Foreskin melanocyte (primary cell): ENCODE measurements at places on chromosomes 16 and 17.

DNA sequence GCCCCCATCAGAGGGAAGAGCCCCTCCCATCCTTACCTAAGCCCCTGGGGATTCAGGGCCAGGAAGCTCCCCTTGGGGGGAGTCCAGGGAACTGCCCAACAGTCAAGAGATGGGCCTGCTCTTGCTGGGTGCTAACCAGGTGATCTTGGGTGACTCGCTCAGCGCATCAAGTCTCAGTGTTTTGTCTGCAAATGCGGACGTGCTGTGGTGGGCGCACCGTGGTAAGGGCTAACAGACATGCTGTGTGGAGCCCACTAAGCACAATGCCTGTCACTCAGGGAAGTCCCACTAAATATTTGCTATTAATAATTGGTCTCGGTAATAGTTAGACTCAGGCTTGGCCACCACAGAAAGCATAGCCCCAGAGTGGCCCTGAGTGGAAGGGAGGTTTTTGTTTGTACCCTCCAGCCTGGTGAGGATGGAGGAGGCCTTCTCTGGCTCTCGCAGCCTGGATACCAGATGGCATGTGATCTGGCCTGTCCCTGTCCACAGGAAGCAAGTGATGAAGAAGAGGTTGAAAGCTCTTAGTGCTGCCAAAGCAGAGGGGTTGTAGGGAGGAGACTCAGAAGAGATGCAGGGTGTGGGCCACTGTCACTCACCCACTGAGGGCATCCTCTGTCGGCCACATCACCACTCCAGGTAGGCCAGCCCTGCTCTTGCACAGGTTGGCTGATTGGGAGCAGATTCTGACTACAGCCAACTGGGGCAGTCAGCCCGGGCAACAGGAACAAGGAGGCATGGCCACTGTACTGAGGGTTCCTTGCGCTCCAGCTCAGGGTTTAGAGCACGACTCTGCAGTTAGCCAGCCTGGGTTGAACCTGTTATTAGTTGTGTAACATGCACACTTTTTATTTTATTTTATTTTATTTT is 69.8 kb upstream of the KSR1 start:
- DNase-seq: no peak

DNA sequence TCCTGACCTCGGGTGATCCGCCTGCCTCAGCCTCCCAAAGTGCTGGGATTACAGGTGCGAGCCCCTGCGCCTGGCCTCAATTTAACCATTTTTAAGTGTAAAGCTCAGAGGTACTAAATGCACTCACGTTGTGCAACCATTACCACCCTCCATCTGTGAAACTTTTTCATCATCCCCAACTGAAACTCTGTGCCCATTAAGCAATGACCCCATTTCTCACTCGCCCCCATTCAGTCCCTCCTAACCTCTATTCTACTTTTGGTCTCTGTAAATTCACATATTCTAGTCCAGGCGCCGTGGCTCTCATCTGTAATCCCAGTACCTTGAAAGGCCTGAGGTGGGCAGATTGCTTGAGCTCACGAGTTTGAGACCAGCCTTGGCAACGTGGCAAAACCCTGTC is 8.3 kb upstream of the SPNS3 start:
- DNase-seq: no peak

DNA sequence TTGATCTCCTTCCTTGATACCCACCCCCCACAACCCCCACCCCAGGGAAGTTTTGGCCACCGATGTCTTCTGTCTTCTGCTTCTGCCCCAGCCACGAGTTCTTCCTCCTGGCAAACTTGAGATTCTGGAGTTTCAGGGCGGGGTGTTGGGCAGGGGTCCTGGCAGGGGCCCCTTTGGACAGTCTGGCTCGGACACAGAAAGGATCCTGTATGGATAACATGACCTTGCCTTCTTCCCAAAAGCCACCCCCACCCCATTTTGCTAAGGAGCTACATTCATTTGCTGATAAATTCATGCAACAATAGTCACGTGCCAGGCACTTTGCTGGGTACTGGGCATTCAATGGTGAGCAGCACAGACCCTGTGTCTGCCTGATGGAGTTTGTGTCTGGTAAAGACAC is 5.9 kb upstream of the COL1A1 start:
- no peak for DNase-seq

- no peak for DNase-seq
These were observed 43.5 kb upstream of the ADCY9 start for GRCh38 chr16:4159726-4160125.

- DNase-seq: no peak
These were observed 33.1 kb downstream of the LMF1 start for GRCh38 chr16:937723-938122.

DNA sequence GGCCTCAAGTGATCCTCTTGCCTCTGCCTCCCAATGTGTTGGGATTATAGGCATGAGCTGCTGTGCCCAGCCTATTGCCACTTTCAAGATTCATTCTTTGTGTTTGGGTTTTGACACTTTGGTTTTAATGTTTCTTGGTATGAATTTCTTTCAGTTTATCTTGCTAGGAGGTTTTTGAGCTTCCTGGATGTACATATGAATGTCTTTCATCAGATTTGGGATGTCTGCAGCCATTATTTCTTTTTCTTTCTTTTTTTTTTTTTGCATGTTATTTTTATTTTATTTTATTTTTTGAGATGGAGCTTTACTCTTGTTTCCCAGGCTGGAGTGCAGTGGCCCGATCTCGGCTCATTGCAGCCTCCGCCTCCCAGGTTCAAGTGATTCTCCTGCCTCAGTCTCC is 18.5 kb downstream of the MRPL45 start:
- DNase-seq: no peak

- DNase-seq: no peak
These were observed 1.2 kb upstream of the TNRC6C start for GRCh38 chr17:77957235-77957856.

DNA sequence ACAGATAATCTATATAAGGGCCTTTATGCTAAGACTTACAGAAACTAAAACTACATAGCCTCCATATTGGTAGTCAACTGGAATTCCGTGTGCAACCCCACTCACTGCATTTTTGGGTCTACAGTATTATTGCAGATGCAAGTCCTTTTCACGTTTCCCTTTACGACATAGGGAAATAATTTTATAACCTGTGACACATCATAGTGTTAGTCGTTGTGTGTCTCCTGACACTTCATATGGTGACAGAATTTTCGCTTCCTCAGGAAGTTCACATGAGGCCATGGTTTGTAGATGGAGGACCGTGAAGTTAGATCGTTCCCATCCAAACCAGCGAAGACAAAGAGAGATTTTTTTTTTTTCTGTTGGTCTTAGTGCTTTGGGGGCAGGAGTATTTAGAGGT is 15.7 kb upstream of the MRC2 start:
- DNase-seq: no peak

DNA sequence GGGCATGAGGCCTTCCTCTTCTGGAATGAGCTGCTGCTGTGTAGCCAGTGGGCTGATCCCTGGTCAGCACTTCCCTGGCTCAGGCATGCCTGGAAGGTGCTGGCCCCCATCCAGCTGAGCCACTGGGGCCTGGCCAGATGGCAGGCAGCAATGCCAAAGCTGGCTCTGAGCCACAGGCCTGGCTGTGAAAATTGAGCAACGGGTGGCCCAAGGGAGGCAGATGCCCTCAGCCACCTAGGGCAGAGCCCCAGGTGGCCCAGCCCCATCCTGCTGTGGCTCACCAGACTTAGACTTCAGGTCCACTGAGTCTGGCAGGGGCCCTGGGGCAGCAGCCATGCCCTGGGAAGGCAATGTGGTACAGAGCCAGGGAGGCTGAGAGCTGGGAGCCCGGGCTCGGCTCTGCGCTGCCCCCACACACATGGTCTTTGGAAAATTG is 8.5 kb upstream of the CRHR1 start:
- no peak for DNase-seq

GRCh38 chr16:17829811-17830210 is 359.1 kb upstream of the XYLT1 start:
- no peak for DNase-seq

DNA sequence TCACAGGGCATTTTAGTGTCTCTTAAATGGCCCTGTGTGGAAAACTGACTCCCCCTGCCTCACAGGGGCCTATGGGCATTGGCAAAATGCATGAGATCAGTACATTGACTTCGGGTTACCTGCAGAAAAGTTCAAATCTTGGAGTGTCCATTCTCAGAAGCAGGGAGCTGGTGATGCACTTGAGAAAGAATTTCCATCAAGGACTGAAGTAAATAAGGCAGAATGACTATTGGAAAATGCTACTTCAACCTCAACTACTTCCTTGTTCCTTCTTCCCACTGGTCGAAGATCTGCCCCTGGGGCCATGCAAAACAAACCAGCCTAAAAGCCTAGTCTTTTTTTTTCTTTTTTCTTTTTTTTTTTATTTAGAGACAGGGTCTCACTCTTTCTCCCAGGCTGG is 13.8 kb upstream of the GSDMA start:
- DNase-seq: no peak

DNA sequence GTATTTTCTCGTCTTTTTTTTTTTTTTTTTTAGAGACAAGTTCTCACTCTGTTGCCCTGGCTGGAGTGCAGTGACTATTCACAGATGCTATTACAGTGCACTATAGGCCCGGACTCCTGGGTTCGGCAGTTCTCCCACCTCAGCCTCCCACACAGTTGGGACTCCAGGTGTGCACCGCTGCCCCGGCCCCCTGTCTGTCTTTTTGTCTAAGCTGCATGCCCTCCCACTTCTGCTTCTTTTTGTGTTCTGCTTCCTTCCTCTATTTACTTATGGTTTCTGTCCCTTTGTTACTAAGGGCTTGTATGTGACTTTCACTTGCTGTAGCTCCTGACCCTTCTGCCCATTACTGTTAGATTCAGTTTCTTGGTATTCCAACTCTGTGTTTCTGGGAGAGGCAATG is 20.5 kb downstream of the SLC7A6 start:
- DNase-seq: no peak

DNA sequence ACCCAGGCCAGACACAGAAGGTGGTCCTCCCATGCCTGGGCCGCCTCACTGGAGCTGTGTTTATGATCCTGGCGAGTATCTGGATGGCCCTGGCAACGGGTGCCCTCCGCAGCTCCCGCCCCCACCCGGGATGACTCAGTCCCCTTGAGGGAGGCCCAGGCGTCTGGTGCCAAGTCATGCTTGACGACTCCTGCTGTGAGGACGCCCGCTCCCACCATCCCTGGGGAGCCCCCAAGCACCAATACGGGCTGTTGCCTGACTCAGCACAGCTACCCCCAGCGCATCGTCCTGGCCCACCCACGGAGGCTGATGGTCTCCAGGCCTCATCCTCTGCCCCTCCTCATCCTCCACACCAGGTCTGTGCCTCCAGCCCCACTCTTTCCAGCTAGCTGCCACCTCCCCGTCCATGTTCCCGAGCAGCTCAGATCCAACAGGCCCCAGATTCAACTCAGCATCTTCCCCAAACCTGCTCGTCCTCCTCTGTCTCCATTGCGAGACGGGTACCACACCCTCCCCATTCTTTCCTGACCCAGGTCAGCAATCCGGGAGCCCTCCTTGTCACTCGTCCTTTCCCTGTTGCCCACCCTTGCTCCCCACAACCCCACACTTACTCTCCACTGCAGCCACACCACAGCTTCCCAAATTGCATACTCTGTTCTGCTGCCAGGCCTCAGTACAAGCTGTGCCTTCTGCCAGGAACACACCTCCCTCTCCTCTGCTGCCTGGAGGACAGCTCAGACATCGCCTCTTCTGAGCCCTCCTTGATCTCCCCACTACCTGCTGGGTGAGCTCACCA is 2.6 kb downstream of the CAMKK1 start:
- DNase-seq: peak; percentile 22

GRCh38 chr16:28069971-28070794 is 6.7 kb upstream of the GSG1L start:
- DNase-seq: no peak

DNA sequence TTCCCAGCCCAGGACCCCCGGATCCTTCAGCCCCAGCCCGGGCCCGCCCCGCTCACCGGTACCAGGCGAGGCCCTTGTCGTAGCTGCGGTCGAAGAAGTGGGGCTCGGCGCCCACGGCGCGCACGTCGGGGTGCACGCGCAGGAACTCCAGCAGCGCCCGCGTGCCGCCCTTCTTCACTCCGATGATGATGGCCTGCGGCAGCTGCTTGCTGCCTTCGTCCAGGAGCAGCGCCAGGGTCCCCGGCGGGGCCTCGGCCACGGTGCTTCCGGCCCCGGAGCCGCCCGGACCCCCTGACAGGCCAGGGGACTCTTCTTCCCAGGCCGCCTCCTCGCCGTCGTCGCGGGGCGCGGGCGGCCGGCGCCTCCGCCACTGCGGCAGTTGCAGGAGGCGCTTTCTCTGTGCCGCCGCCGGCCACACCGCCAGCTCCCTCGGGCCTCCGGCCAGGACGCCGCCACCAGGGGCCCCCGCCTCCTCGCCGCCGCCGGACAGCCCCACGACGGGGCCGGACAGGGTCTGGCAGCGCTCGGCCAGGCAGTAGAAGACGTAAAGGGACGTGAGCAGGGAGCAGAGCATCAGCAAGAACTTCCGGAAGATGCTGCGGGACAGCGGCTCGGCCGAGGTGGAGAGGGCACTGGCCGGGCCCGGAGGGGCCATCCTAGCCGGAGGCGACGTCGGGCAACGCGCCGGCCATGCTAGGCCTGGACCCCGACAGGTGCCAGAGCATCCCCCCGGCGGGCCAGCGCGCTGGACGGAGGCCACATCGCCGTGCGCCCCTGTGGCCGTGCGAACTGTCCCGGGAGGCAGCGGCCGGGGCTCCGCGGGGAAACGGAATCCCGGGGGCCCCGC is 1.0 kb downstream of the HS3ST3A1 start:
- DNase-seq: no peak

DNA sequence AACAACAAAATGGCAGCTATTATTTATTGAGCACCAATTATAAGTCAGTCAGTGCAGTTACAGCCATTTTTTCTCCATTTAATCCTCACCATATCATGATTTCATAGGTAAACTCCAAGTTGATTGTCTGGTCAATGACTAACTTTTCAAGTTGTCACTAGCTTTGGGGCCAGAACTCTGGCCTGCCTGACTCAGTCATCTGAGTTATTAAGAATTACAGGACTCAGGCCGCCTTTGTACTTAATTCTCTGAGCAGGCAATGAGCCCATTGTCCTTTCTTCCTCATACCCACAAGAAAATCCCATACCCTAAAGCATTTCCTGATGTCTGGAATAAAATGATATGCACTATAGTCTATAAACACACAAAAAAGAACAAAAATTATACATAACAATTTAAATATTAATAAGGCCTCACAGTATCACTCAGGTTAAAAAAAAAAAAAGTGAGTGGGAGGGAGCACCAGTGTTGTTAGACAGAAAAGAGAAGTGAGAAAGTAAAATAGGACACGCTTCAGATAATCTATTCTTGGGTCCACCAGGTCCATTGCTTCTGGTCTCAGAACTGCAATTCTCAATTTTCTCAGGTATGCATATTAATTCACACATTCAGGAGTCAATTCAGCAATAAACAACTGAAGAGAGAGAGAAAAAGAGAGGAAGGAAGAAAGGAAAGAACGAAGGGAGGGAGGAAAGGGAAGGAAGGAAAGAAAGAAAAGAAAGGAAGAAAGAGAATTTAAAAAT is 70.2 kb downstream of the SPAG9 start:
- DNase-seq: peak; percentile 79

- no peak for DNase-seq
These were observed 6.8 kb downstream of the ELOB start for GRCh38 chr16:2770057-2770951.

GRCh38 chr16:82363026-82363816 is 193.2 kb upstream of the MPHOSPH6 start:
- no peak for DNase-seq
